ENCODE measurements at places on chromosomes 12 and 14.

GRCh38 chr12:105937009-105937408, 201.7 kb downstream of the NUAK1 start:
- DNase-seq, result no peak

- DNase-seq, result no peak
These were observed 16.6 kb upstream of the IFI27L2 start for GRCh38 chr14:94145902-94146527.

DNA sequence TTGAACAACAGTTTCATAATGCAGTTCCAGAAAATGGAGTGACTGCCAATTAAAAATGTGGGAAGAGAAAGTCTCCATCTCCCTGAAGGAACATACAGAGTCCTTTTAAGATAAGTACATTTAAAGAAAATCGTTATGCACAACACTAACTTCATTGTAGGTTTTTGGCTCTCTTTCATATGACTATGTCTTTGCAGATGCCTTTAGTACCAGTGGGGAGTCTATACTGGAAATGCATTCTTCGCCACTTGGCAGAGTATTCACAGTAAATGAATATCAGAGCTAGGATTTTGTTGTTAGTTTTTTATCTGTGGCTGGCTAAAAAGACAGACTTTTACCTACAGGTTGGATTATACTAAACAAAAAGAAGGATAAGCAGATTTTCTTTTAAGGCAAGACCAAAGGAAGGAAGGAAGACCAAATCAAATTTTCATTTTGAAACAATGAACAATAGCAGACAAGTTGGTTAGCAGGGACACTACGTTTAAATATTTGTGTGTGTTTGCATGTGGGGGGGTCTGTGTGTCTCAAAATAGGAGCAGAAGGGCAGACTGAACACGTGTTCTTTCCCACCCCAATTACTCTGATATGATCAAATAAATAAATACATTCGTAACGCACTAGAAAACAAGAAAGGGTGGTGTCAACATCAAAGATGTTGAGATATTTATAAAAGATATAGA, 124.5 kb downstream of the BTG1 start:
- no peak for DNase-seq

DNA sequence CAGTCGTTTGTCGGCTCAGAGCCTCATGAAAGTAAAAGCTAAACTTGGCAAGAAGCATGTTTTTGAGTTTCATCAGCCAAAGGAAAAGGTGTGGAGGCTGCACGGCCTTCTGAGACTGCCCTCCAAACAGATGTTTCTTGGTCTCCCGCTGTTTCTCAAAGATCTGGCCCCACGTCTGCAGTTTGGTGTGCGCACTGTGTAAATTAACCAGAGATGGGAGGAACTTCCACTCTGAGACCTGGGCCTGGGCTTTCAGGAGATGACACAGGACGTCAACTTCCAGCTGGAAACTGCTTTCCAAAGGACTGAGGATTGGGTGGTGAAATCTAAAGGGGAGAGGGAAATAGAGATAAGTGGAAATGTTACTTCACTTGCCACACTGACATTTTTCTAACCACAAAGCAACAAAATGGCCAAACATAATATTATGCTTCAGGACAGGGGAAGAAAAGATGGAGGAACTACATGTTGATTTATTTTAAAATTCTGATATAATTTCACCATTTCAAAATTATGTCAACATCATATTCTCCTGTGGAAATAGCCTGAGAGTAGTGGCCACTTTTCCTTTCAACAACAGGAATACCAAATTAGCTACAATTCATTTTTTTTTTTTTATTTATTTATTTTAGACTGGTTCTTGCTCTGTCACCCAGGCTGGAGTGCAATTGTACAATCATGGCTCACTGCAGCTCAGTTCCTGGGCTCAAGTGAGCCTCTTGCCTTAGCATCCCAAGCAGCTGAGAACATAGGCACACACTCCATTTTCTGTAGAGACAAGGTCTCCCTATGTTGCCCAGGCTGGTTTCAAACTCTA, 27.6 kb downstream of the KICS2 start:
- DNase-seq, result no peak

DNA sequence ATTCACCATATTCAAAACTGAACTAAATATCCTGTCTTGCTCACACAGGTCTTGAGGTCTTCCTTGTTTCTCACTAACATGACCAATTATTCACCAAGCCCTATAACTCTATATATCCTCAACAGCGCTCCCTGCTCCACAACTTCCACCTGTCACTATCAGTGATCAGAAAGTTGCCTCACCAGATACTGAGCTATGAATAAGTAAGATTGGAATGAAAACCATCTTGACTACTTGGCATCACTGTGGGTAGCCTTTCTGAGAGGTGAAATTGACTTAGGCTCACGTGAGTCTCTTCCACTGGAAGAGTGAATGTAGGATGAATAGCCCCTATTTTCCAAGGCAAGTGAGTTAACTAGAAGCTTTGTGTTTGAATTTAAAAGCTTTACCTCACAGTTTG, 167.1 kb downstream of the PIK3C2G start:
- no peak for DNase-seq

DNA sequence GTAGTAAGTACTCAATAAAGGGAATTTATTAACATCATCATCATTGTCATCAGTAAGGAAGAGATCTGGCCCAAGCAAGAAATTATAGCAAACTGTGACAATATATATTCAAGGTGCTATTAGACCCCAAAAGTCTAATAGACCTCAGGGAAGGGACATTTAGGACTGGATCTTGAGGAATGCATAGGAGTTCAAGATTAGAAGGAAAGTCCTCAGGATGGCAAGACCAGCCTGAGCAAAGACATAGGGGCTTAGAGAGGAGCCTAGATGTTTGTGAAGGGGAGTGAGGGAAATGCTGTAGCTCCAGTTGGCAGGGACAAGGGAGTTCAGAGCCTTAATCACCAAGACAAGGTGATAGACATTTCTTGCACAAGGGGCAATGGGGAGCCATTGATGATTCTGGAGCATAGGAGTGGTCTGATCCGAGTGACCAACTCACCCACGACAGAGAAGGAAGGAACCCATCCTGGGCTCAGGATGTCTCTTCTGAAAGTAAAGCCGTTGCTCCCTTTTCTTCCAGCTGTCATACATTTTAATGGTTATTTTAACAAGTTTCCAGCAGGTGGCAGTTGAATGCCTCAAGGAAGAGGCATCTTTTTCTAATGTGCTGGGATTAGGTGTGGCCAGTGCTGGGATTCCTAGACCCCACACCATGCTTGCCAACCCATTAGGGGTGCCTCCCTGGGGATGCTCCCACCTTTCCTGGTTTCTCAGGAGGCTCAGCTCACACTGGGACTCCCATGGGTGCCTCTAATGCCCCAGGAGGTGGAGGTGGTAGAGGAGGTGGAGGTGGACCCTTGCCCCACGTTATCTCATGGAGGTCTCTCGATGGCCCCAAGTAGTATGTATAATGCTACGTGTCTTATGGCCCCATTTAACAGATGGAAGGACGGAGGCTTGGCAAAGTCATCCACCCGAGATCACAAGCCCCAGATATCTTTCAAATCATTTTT, 37.8 kb downstream of the PHETA1 start:
- peak; percentile 22 for DNase-seq

DNA sequence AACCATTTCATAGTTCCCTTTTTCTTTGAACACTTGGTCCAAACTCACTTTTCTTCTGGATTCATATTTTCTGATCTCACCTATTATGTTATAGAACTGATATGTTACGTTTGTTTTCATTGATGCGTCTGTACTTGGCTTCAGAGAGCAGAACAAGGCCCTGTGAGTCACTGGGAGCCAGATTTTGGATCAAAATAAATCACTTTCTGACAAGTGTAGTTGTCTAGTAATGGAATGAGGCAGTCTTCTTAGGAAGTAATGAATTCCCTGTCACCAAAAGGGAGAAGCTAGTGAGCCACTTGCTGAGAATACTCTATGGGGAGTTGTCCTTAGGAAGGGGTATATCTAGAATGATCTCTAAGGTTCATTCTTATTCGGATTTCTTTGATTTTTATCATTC, 10.2 kb downstream of the BICD1 start:
- no peak for DNase-seq

- DNase-seq, result no peak
These were observed 109.9 kb downstream of the RIMBP2 start for GRCh38 chr12:130606231-130606630.

DNA sequence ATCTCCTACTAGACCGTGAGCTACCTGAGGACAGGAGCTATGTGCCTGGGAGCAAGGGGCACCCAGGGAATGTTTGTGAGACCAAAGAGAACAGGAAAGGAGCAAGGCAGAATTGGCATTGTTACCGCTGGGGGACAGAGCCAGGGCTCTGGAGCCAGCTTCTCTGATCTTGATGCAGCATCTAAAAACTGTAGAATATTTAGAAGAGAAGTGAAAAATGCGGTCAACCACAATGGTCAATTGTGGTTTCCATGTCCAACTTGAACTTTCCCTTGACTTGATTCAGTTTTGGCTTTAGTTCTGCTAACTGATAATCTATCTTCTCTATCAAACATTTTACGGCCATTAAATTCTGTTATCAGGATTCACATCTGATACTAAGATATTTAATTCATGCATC, 201.2 kb downstream of the ANO4 start:
- no peak for DNase-seq

GRCh38 chr14:77339407-77339806, 18.6 kb downstream of the GSTZ1 start:
- no peak for DNase-seq

DNA sequence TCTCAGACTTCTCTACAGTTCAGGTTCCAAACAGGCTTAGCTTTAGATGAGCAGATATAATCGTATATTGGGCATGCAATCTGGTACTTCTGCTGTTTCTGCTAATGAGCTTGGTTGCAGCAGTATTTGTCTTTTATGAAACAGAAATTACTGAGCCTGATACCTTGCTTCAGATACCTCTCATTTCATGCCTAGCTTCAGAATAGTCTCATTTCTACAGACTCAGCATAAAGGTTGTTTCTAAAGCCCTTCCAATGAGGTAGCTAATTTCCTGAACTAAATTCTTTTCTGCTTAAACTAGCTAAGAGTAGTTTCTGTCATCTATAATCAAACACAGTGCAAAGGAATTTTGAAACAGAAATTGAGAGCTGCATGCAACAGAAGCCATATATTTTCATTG, 275.0 kb upstream of the KITLG start:
- no peak for DNase-seq

DNA sequence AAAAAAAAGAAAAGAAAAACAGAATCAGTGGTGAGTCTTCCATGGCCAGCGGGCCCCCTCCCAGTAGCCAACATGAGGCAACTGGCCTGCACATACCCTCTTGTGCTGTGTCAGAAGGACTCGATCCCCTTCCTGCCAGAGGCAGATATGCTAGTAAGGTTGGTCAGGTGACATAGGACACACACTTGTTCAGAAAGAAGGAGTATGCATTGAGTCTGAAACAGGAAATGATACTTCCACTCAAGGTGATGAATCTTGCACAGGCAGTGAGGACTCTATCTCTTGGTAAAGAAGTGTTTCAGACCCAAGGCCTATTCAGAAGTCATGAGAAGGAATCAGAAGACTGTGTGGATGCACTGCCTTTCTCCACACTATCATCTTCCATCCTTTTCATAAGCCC, 269.7 kb upstream of the FAR2 start:
- DNase-seq, result no peak

DNA sequence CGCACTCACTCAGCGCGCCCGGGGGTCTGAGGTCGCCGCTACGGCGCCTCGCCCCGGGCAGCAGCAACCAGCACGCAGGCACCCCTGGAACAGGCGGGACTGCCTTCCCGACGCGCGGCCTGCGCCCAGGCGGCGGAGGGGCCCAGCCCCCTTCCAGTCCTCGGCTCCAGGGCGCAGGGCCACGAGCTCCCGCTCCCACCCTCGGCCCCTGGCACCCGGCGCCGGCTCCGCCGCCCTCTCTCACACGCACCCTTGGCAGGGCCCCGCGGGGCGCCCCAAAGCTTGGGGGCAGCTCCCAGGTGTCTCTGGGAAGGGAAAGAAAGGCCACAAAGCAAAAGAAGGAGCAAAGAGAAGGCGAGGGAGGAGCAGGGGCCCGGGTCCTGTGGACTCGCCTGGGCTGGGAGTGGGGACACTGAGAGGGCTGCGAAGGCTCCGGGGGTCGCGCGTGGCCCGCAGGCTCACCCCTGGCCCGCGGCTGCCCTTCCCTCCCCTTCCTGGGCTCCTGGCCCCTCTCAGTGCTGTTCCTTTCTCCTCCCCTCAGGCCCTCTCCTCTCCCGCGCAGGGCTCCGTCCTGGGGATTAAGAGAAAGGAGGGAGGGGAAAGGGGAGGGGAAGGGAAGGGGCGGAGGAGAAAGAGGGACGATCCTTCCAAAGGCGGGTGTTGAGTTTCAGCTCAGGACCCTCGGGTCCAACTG, 907 bp upstream of the EFS start:
- DNase-seq, result no peak

DNA sequence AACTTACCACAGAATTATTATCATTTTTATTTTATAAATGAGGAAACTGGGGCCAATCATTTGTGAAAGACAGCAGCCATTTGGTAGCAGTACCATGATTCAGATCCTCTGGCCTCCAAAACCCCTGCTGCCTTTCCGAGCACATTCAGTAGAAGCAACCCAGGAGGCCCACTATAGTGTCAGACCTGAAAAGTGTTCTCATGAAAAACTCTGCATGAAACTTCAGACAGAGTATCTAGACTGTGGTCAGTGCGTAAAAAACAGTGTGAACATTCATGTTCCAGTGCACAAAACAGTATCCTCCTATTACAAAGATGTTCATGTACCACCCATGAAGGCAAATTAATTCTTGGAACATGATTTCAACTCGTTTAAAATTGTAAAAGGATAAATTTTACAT, 112.0 kb downstream of the EPS8 start:
- DNase-seq, result no peak

DNA sequence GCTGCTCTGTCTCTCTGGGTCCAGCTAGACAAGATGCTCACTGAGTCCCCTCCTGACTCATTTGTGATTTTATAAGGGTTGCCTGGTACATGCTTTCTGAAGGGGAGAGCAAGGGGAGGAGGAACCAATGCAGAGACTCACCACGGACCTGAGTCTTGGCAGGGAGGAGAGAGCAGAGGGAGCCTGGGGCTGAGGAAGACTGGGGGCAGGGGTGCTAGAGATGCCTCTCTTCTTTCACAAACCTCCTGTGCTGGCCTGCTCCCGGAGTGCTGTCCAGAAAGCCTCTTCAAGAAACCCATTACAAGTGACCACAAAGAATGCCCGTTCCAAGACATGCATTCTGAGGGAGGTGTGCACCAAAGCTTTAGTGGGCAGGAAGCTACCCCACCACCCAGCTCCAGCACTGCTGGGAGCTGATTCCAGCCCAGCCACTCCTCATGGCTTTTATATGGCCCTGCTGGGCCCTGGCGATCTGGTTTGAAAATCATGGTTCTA, 33.1 kb upstream of the DICER1 start:
- DNase-seq, result no peak

DNA sequence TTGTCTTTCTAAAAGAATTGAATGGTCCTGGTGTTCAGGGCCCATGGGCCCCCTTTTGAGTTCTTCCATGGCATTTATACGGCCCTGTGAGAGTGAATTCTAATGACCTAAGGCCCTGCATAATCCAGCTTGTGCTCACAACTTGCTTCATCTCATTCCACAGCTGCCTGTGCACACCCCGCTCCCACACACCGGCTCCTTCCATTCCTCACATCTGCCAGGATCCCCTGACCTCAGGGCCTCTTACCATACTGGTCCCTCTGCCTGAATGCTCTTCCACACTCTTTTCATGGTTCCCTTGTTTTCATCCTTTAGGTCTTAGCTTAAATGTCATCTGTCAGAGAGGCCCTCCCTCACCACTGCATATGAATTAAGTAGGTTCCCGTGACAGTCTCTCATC, 49.5 kb upstream of the EGLN3 start:
- no peak for DNase-seq

All from Panc1 (cell line).